ENCODE measurements at places on chromosomes 7 and 10. TPM values are rescaled to one million over a fixed set of nuclear protein-coding genes. Genes with fewer than 3 reads are reported as not detected.

DNA sequence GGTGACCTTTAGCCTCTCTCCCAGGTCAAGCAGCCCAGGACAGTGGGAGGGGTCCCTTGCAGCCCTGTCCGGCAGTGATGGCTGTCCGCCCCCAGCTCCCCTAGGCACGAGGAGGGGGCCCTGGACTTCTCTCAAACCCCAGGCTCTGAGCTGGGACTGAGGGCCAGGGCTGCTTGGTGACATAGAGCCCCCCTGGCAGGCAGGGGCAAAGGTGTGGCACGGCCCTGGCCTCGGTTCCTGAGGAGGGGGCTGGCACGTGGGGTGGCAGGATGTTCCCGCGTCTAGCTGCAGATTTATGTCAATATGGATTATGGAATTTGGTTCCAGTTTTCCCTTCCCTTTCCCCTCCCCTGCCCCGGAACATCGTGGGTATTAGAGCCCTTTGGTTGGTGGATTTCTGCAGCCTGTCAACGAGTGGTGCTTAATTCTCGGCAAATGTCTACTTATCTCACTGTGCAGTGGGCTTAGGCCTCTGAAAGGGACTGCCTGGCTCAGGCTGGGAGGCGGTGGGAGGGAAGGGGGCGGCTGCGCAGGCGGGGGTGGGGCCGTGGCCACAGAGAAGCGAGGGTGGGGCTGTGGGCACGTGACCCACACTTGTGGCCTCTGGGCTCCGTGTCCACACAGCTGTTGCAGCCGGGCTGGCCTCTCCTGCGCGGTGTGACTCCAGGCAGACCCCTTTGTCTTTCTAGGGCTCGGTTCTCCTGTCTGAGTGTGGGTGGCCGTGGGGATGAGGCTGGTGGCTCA is 19.3 kb downstream of the UNCX start:
- H3K4me3 ChIP-seq = no peak overlapping the region
- H3K27me3 ChIP-seq = no peaks in the 10 kb centered on the region
- H3K36me3 ChIP-seq = no peaks in the 10 kb centered on the region
- peaks cover 12% of the 10 kb centered on the region for H3K4me1 ChIP-seq
- H3K27ac ChIP-seq = no peak overlapping the region

The SH2D4B gene
- 0.33 TPM for total RNA-seq

- H3K36me3 ChIP-seq = no peaks in the 10 kb centered on the region
- no peaks in the 10 kb centered on the region for H3K4me1 ChIP-seq
- no peak overlapping the region for H3K4me3 ChIP-seq
- no peaks in the 10 kb centered on the region for H3K27me3 ChIP-seq
- DNase-seq = no peak
- H3K27ac ChIP-seq = no peak overlapping the region
Measured at GRCh38 chr10:79582096-79582495, 21.9 kb upstream of the SFTPA2 start.

GRCh38 chr10:101441541-101442455 is 87.8 kb downstream of the BTRC start:
- H3K27ac ChIP-seq = no peak overlapping the region
- DNase-seq = peak; percentile 16
- no peaks in the 10 kb centered on the region for H3K4me1 ChIP-seq
- H3K36me3 ChIP-seq = no peaks in the 10 kb centered on the region
- H3K4me3 ChIP-seq = no peak overlapping the region

GRCh38 chr7:142375710-142376313 is 118.0 kb upstream of the PRSS58 start:
- DNase-seq = peak; percentile 36
- no peaks in the 10 kb centered on the region for H3K4me1 ChIP-seq
- H3K36me3 ChIP-seq = no peaks in the 10 kb centered on the region
- no peak overlapping the region for H3K4me3 ChIP-seq

DNA sequence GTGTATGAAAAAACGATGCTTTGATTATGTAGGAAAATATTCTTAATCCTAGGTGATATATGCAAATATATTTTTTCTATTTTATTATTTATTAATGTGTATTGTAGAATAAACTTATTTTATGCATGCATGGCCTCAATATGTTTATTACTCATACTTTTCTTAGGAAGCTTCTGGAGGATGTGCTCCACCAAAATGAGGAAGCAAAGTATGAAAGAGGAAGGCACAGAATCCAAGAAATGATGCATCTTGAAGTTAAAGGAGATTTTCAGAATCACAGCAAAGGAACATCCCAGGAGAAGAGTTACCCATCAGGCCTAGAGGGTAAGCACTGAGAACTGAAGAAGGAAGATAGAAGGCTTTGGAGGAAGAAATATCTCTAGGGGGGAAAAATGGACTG is 35.0 kb upstream of the MRPS16 start:
- no peaks in the 10 kb centered on the region for H3K27me3 ChIP-seq
- no peaks in the 10 kb centered on the region for H3K4me1 ChIP-seq
- H3K4me3 ChIP-seq = no peak overlapping the region
- DNase-seq = no peak
- no peaks in the 10 kb centered on the region for H3K36me3 ChIP-seq

- H3K27me3 ChIP-seq = no peaks in the 10 kb centered on the region
- H3K4me3 ChIP-seq = no peak overlapping the region
- H3K36me3 ChIP-seq = no peaks in the 10 kb centered on the region
- H3K4me1 ChIP-seq = no peaks in the 10 kb centered on the region
- no peak overlapping the region for H3K27ac ChIP-seq
Measured at GRCh38 chr7:137704723-137705122, 142.1 kb downstream of the DGKI start.

DNA sequence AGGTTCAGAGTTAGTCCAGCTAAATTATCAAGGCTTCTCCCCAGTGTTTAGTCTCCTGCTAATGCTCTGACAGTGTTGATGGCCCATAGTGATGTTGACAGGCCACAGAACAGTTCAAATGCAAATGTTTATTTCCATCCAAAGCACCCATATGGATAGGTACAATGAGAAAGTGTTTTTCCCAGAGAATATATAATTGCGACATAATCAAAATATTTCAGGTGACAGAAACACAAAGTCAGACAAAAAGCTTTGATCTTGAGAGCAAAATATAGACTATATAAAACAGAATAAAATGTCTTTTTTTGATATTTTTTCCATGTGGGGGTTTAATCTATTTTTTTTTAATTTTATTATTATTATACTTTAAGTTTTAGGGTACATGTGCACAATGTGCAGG is 642.3 kb upstream of the SEMA3D start:
- H3K4me3 ChIP-seq = no peak overlapping the region
- no peak for DNase-seq
- H3K36me3 ChIP-seq = no peaks in the 10 kb centered on the region
- no peaks in the 10 kb centered on the region for H3K4me1 ChIP-seq

The CUBN gene
- total RNA-seq = 3.6 TPM

- H3K4me1 ChIP-seq = peaks cover 52% of the 10 kb centered on the region
- H3K27me3 ChIP-seq = no peaks in the 10 kb centered on the region
- H3K36me3 ChIP-seq = no peaks in the 10 kb centered on the region
- H3K27ac ChIP-seq = peak overlapping the region; percentile 60
- peak; percentile 98 for DNase-seq
Measured at GRCh38 chr10:74589226-74589673, 237.2 kb upstream of the KAT6B start.

The URGCP gene
- 22.1 TPM for total RNA-seq

- no peak for DNase-seq
- H3K27ac ChIP-seq = no peak overlapping the region
- peaks cover 43% of the 10 kb centered on the region for H3K4me1 ChIP-seq
- no peaks in the 10 kb centered on the region for H3K27me3 ChIP-seq
- H3K4me3 ChIP-seq = no peak overlapping the region
Measured at GRCh38 chr10:86440874-86441843, 74.6 kb upstream of the GRID1 start.

The MALRD1 gene
- 0.26 TPM for total RNA-seq

DNA sequence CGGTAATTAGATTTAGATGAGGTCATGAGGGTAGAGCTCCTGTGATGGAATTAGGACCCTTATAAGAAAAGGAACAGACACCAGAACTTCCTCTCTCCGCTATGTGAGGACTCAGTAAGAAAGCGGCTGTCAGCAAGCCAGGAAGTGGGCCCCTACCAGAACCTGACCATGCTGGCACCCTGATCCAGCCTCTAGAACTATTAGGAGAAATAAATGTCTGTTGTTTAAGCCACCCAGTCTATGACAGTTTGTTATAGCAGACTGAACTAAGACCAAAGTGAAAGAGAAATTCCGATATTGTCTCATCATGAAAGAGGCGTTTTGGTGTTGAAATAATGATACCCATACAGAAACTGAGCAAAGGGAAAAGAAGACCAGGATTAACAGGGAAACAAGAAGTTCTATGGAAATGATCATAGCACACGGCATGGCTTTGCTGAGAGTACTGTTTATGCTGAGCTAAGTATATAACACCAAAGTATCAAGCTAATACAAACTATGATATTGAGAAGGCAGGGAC is 9.2 kb downstream of the CLEC2L start:
- no peak overlapping the region for H3K27ac ChIP-seq
- H3K4me1 ChIP-seq = no peaks in the 10 kb centered on the region
- no peaks in the 10 kb centered on the region for H3K27me3 ChIP-seq
- no peaks in the 10 kb centered on the region for H3K36me3 ChIP-seq

- H3K27ac ChIP-seq = no peak overlapping the region
- no peak overlapping the region for H3K4me3 ChIP-seq
- no peaks in the 10 kb centered on the region for H3K4me1 ChIP-seq
- no peaks in the 10 kb centered on the region for H3K36me3 ChIP-seq
Measured at GRCh38 chr7:8536431-8536830, 103.0 kb downstream of the NXPH1 start.

The GOLGA7B gene
- total RNA-seq = 12.5 TPM

- no peak overlapping the region for H3K27ac ChIP-seq
- no peak overlapping the region for H3K4me3 ChIP-seq
- no peaks in the 10 kb centered on the region for H3K36me3 ChIP-seq
- no peak for DNase-seq
- no peaks in the 10 kb centered on the region for H3K27me3 ChIP-seq
Measured at GRCh38 chr10:119500123-119500795, 42.3 kb downstream of the RGS10 start.

DNA sequence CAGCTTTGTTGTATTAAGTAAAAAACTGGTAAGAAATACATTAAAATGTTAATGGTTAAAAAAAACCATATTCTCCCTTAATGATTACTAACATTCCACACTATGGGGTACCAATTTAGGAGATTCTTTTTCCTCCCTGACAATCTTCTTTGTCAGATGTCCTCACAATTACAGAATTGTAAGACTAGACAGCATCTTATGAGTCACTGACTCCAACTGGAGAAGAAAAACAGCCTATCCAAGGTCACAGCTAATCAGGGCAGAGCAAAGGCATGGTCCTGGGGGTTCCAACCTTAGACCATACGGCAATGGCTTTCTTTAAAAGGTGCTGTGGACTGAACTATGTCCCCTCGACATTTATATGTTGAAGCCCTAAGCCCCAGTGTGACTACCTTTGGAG is 127.6 kb downstream of the DLG5 start:
- no peak for DNase-seq
- no peak overlapping the region for H3K27ac ChIP-seq
